ENCODE measurements at places on chromosomes 7 and 10. TPM values are rescaled to one million over a fixed set of nuclear protein-coding genes. Genes with fewer than 3 reads are reported as not detected.

DNA sequence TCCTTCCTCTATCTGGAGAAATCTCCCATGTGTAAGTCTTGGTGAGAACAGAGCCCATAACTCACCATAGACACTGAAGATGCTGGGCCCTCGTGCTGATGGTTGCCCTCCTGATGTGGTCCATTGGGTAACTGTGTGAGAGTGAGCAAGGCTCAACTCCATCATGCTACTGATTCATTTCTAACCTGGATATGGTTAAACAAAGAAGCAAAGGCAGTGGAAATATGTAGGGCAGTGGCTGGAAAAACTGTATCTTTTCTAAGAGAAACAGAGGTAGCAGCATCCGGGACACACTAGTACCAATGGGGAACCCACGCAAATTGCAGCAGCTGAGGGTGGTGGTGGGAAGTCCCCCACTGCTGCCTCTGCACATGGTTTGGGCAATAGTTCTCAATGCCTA, 221.7 kb downstream of the KLF6 start:
- no peak for DNase-seq

- no peak for DNase-seq
These were observed 28.0 kb downstream of the CTBP2 start for GRCh38 chr10:125132344-125132743.

The CYP2E1 gene
- polyA plus RNA-seq: 1.3 TPM

GRCh38 chr10:30006410-30006809, 53.0 kb downstream of the JCAD start:
- no peak for DNase-seq

- peak; percentile 72 for DNase-seq
These were observed 846 bp downstream of the MINPP1 start for GRCh38 chr10:87505366-87506111.

The CLRN3 gene
- polyA plus RNA-seq: 121 TPM

GRCh38 chr7:27678617-27679260, 16.1 kb upstream of the HIBADH start:
- DNase-seq: no peak

DNA sequence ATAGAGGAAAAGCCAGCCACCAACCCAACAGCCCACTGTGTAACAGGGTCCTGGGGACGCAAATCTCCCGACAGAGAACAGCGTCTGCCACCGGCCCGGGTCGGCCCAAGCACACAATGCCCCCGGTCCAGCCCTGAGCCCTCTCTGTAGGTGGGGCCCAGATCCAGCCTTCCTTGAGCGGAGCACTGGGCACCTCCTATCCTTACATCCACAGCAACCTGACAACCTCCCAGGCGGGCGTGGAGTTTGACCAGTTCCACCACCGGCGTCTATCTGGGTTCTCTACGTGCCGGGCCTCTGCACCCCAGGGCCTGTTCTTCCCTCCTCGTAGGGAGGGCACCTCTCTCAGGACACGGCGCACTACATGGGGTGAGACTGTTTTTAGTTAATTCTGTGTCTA, 109.0 kb downstream of the CYTH3 start:
- DNase-seq: no peak

The OPN4 gene
- not detected for polyA plus RNA-seq

The PPP1R17 gene
- not detected for polyA plus RNA-seq

DNA sequence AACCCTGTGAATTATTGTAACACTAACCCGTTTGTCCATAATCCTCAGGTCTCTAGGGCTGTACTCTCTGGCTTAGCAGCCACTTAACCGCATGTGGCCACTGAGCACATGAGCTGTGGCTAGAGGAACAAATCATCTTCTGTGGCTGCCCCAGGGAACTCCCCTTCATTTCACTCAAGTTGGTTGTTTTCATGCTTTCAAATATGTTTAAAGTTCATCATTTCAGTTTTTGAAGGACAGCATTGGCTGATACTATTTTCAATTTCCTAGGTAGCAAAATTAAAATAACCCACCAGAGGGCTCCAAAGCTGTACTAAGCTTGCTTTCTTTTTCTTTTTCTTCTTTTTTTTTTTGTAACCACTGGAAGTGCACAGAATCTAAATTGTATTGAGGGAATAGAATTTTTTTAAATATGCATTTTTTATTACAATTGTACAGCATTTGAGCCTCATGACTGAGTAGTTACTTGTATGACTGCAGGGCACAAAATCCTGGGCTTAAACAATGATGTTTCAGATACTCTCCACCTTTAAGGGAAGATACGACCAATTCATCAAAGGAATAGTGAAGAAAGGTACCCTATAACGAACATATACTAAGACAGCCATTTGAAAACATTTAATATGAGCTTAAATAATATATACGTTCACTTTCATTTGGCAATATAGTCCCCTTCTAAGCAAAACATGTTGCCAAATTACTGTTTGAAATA, 38.6 kb downstream of the MRC1 start:
- DNase-seq: no peak

DNA sequence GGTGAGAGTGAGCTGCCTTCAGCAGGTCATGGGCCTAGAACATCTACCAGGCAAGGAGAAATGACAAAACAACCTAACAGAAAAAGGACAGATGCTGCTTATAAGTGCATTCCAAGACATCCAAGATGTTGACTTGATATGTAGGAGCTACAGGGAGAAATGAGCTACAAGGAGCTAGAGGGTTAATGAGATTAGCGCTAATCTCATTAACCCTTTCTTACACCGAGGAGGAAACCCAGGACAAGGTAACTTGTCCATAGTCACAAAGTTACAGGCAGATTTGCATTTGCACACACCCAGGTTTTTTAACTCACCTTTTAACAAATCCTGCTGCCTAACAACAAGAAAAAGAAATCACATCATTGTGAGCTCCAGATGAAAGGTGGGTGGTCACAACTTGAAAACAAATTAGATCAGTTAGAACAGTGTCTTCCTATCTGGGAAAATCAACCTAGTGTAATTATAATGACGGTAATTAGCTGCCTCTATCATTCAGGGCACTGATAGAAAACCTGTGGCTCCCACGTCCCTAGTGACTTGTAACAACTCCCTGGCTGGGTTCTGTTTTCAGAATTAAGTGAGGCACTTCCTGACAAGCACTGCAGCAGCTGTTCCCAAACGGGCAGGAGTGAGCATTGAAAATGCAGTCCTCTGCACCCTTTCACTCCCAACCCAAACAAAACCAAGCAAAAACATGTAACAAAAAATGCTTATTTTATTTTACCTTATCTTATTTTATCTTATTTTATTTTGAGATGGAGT, 5.7 kb downstream of the KIAA1549 start:
- no peak for DNase-seq

- DNase-seq: no peak
These were observed 303.8 kb downstream of the PRKG1 start for GRCh38 chr10:51377932-51378599.

The HOXA2 gene
- 5.5 TPM for polyA plus RNA-seq

DNA sequence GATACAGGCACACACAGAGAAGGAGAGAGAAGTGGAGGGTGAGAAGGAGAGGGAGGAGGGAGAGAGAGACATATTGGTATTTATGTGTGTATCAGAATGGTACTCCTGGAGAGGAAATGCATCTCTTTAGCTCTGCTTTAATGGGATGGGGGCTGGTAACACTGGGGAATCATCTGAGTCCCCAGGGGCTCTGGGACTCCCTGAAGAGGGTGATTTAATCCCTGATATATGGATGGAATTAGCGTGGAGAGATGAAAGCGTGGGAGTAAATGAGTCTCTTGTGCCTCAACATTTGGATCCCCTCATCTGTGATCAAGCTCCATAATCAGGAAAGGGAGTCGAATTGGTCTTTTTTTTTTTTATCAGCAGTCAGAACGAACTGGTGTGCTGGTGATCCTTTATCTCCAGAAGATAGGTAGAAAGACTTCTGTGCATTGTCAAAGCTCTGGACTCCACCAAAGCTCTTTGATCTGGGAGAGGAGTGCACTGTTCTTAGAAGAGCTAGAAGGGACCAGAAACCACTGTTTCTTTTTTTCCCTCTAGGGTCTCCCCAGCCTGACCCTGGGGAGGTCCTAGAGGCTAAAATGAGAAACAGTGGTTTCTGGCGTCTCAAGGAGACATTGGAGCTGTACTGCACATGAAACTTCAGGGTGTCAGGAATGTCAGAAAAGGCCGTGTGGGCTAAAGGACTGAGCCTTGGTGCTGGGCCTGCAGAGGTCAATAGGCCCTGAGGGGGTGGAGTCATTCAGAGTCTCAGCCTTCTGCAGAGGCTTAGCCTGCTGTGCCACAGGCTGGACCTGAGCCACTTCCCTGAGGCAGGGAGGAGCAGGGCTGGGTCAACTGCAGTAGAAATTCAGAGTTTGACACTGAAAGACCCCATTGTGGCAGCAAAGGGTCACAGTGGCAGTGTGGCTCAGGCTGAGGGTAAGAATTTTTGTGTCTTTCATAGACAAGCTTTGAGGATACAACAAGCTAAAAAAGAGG, 234.4 kb upstream of the SLC26A5 start:
- DNase-seq: no peak

- DNase-seq: no peak
These were observed 17.5 kb upstream of the JAKMIP3 start for GRCh38 chr10:132048294-132048667.

DNA sequence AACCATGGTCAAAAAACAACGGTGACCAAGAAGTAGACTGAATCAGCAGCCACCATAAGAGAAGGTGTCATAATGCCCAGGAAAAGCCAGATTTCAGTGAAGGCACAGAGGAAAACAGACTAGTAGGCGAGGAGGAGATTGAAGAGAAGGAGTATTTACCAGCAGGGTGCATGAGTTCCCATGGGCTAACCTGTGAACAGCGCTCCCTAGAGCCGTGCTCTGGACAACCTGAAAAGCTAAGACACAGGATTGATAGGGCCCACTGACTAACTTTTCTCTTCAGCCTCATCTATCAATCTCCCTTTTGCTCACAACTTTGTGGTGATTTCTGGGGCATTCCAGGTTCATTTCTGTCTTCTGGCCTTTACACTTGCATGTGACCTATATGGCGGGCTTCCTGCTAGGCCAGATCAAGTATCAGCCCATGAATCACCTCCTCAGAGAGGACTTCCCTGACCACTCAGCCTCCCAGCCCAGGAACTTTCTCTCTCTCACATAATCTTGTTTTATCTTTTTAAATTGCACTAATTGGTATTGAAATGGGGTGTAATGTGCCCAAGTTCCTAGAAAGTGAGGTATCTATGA, 12.8 kb downstream of the ANKRD22 start:
- DNase-seq: no peak

The MPP7 gene
- polyA plus RNA-seq: 16.2 TPM

DNA sequence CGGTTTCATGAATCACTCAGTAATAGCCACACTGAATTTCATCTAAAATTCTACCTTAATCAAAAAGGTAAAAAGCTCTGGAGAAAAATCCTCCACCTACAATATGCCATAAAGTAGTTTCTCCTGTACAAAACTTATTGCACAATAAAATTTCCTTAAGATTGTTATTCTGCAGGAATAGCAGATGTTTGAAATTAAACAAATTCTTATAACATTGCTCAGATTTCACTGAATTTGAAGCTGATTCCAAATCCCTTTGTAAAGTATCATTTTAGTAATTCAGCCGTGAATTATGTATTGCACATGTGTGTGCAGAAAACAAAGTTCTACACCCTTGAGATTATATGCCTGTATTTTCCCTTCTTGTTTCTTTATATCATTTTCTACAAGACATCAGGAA, 123.8 kb downstream of the AMPH start:
- DNase-seq: no peak

The CYP2C19 gene
- 26.9 TPM for polyA plus RNA-seq

The OR6V1 gene
- not detected for polyA plus RNA-seq

DNA sequence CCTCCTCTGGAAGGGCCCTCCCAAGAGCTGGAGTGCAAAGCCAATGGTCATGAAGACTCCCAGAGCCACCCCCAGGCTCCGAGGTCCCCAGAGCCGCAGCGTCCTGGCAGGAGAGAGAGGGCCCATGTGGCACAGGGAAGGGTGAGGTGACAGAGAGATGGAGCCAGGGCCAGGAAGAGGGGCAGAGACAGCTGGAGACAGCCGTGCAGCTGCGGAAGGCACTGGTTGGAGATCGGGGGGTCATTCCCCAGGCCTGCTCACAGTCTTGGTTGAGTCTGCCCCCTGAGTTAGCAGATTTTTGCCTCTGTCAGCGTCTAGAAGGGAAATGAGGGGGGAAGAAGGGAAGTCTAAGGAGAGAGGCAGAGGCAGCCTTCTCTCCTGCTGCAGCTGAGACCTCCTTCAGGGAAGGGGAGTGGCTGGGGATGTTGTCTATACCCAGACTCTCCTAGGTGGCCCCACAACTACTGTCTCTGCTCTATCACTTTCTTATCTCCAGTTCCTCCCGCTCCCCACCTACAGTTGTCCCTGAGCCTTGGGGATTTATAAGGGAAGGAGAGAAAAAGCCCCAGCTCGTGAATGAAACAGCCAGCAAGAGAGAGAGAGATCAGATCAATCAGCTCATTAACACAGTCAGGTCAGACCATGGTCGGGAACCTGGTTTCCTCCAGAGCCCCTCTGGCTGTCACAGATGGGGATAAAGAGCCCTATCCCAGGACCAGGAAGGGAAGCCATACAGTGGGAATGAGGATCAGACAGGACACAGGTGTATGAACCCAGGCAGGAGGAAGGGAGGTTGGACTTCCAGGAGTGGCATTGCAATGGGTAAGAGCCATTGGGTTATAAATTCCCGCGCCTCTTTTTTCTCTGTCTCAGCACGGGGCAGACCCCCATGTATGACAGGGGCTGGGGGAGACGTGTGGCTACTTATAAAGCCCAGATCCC, 1.2 kb downstream of the GAL3ST4 start:
- DNase-seq: peak; percentile 30

The SFTPD gene
- 0.42 TPM for polyA plus RNA-seq

The GJD4 gene
- 0.09 TPM for polyA plus RNA-seq

GRCh38 chr10:96225119-96225518, 46.2 kb downstream of the BLNK start:
- DNase-seq: no peak

GRCh38 chr7:46603296-46603752, 682.3 kb upstream of the IGFBP3 start:
- no peak for DNase-seq

All from large intestine (tissue), 12 donors.